ENCODE measurements at places on chromosomes 3 and 15.

- DNase-seq = no peak
Observed at GRCh38 chr3:32111560-32111959, 5.1 kb downstream of the GPD1L start.

- no peak for DNase-seq
Observed at GRCh38 chr3:145411605-145412004, 749.4 kb downstream of the PLOD2 start.

- no peak for DNase-seq
Observed at GRCh38 chr15:69609176-69609575, 156.6 kb downstream of the RPLP1 start.

- no peak for DNase-seq
Observed at GRCh38 chr3:5072100-5072816, 49.8 kb upstream of the ARL8B start.

GRCh38 chr3:87461443-87461842 is 185.1 kb upstream of the POU1F1 start:
- no peak for DNase-seq

DNA sequence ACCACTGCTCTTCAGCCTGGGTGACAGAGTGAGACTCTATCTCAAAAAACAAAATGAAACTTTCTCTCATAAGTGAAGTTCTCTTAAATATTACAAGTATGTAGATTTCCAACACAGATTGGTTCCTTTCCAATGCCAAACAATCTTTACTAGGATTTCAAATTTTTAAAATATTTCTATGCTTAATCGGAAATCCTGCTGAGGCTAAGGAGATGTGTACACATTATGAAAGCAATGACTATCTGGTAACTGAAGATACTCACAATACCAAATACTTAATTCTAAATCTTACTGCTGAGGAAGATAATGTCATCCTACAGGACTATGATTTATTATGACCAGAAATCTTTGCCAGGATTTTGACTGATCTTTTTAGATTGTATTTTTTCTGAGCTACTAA is 255.6 kb upstream of the ZNF717 start:
- no peak for DNase-seq

- peak; percentile 51 for DNase-seq
Observed at GRCh38 chr3:18444595-18445400, 19.7 kb upstream of the SATB1 start.

GRCh38 chr3:73508330-73508954 is 116.3 kb downstream of the PDZRN3 start:
- no peak for DNase-seq

- no peak for DNase-seq
Observed at GRCh38 chr3:188271226-188271914, 117.4 kb downstream of the LPP start.

DNA sequence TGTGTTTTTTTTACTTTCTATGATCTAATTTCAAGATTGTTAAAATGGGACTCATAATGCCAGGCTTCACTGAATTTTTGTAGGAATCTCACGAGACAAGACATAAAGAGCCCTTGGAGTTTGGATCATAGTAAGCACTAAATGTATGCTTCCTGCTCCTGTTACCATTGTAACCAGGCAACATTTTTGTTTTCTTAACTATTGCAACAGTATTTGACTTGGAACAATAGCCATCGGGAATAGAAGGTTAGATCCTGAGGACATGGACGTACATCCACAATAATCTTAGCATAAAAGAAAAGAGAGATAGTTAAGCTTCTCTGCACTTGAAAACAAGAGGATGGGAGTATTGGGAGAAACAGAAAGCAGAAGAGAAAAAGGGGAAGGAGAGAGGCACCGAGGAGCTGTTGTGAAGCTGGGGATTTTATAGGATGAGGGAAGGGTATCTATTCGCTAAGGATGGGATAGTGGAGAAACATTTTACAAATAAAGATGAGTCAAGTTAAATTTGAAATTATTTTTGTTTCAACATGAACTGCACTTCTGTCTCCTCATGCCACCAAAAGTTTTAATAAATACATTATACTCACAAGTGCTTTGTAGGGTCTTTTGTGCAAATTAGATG is 131.4 kb downstream of the TMCO5A start:
- DNase-seq = no peak

DNA sequence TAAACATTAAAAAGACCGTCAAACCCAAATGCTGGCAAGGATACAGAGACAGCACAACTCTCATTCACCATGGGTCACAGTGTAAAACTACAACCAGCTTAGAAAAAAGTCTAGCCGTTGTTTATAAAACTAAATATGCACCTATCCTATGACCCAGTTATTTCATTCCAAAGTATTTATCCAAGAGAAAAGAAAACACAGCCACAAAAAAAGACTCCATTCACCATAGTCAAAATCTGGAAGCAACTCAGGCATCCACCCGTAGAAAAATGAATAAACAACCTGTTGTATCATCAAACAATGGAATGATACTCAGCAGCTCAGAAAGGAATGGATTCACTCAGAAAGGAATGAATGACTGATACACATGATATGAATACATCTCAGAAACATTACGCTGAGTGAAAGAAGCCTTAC is 28.6 kb downstream of the PLD1 start:
- DNase-seq = no peak

- no peak for DNase-seq
Observed at GRCh38 chr3:138359148-138359918, 11.0 kb downstream of the MRAS start.

GRCh38 chr3:25471081-25471768 is 43.2 kb downstream of the RARB start:
- DNase-seq = no peak

GRCh38 chr3:195133462-195133861 is 137.5 kb downstream of the XXYLT1 start:
- DNase-seq = no peak

DNA sequence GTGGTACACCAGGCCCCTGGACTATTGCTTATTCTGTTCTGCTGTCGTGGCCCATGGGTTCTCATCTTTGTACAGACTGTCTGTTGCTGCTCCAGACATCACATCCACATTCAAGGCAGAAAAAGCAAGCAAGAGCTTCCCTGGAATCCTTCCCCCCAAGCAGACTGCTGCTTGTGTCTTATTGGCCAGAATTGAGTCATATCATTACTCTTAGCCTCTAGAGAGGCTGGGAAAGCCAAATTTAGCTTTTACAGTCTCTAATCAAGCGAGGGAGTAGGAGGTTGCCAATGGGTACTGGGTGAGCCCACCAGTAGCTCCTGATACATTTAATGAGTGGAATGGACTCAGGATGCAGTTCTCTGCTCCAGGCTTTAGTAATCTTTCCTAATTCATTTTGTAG is 39.4 kb downstream of the RAB6B start:
- no peak for DNase-seq

- no peak for DNase-seq
Observed at GRCh38 chr3:4720316-4721075, 227.3 kb downstream of the ITPR1 start.

DNA sequence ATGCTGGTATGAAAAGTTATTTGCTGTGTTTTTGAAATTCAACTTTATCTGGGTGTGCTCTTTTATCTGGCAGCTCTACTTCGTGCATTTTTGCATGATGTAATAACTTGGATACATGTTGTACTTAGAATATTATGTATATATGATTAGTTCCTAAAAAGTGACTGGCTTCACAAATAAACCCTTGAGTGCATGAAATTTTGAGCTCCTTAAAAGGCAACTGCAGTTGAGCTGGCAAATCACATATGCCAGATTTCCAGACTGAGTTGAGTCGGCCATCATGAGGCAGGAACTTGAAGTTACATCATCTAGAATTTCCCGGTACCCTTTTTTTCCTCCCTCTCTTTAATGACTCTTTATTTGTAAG is 162.5 kb downstream of the FNDC3B start:
- DNase-seq = no peak

- no peak for DNase-seq
Observed at GRCh38 chr3:5563537-5564277, 376.2 kb downstream of the EDEM1 start.

DNA sequence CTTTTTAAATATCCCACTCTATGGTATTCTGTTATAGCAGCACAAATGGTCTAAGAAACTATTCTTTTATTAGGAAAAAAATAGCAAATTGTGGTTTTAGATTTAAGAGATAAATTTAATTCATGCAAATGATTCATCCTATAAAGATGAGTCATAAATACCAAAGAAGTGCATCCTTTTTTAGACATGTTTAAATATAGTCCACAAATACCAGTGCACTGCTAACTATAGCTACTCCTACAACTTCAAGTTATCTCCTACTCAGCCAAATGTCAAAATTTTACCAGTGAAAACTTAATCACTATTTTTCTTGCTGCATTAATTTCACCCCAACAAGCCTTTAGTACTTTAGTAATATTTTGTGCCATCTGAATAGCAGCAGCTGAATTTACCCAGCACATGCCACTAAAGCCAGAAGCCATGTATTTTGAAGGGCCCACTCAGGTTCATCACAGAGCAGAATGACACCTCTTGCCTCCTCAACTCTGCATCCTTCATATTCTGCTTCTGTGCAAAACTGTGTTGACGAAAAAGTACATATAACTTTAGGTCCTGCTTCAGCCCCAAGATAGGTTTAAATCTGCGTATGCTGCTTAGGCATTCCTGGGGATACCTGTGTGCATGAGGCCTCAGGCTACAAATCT is 24.9 kb downstream of the CX3CR1 start:
- DNase-seq = no peak

- no peak for DNase-seq
Observed at GRCh38 chr3:59432665-59433064, 382.8 kb upstream of the CFAP20DC start.

- DNase-seq = no peak
Observed at GRCh38 chr15:70014860-70015490, 82.7 kb downstream of the TLE3 start.

DNA sequence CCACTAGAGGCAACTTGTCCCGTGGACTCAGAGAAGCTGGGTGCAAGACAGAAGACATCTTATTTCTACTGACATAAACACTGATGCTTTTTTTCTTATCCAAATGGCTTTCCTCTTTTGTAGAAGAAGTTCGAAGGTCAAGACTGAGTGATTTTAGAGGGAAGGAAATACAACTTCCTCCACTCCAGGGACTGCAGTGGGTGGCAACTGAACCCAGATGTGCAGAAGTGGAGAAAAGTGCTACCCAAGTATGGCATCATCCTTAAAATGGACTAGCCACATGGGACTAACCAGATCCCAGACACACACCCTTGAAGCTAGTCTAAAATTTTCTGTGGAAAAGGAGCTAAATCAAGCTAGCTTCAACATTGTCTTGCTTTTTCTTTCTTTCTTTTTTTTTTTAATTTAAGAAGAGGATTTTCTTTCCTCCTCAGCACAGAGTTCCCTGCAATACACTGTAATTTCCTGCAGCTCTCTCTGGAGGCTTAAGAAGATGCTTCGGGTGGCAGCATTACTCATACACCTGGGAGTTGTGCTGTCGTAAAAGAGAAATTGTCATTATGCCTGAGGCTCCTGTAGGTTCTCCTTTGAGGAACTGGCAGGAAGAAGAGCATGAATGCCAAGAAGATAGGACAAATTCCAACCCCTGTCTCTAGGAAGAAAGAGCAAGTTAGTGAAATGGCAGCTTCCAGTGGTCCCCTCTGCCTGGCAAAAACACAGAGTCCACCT is 3.8 kb upstream of the FRMD4B start:
- DNase-seq = no peak

GRCh38 chr3:120338517-120338916 is 10.6 kb downstream of the LRRC58 start:
- no peak for DNase-seq

- no peak for DNase-seq
Observed at GRCh38 chr15:80953953-80954778, 35.5 kb downstream of the MESD start.

GRCh38 chr3:21464746-21465145 is 286.3 kb downstream of the ZNF385D start:
- DNase-seq = no peak

DNA sequence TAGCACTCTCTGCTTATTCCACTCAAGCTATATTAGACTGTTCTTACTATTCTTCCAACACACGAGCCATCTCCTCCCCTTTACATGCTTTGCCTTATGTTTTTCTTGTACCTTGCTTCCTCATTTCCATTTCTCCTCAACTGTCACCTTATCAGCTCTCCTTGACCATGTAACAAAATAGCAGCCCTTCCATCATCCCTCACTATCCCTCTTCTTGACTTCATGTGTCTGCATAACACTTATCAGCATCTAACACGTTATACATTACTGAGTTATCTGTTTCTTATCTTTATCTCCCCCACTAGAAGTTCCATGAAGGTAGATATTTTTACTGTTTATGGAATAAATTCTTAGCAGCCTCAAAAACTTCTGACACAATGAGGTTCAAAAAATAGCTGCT is 45.3 kb downstream of the TRPM7 start:
- DNase-seq = no peak

DNA sequence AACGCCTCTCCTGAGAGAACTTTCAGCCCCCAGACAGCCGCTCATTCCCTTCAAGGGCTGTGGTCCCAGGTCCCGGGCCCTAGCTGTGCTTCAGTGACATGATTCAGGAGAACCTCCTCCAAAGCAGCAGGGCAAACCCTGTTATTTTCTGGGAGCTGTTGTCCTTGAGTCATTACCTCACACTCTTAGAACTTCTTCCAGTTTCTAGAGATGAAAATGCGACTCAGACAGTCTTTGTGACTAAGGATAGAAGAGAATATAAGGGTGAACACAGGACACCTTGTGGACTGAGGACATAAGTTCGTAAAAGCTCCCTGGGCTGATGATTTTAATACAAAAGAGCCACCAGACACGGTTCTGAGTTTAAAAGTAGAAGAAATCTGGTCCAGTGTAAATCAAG is 203.8 kb downstream of the RORA start:
- no peak for DNase-seq

GRCh38 chr15:82894971-82895520 is 57.5 kb downstream of the HOMER2 start:
- no peak for DNase-seq

DNA sequence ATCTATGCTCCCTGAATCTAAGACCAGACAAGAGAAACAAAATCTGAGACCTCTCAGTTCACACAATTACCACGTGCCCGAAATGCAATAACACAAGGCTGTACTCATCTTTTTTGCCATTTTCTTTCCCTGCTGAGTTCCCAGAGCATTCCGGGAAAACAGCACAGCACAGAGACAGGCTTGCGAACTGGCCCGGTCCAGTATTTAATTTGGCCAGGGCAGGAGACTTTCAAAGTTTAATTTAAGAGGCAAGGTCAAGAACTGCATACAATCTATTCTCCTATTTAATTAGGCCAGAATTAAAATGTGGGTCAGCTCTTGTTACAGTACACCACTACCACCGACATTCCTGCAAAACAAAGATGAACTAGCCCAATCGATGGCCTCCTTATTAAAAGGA is 87.5 kb upstream of the SNRPA1 start:
- no peak for DNase-seq

- no peak for DNase-seq
Observed at GRCh38 chr15:39621976-39622375, 41.1 kb downstream of the THBS1 start.

GRCh38 chr3:124486324-124486723 is 243.9 kb upstream of the UMPS start:
- DNase-seq = no peak

- no peak for DNase-seq
Observed at GRCh38 chr3:176523114-176523513, 674.2 kb downstream of the TBL1XR1 start.

- no peak for DNase-seq
Observed at GRCh38 chr3:29757054-29757777, 476.3 kb downstream of the RBMS3 start.

- DNase-seq = no peak
Observed at GRCh38 chr15:58506064-58506490, 74.3 kb downstream of the LIPC start.

All from activated T-helper 1 cell treated with anti-CD3 and anti-CD28 coated beads, Interleukin-2, amount 50 U/mL, for 16 hours (primary cell).